ENCODE measurements at places on chromosomes 12 and 14. TPM values are rescaled to one million over a fixed set of nuclear protein-coding genes. Genes with fewer than 3 reads are reported as not detected.

Gene AREL1
- total RNA-seq, result 35.9 TPM

Gene LRP6
- total RNA-seq, result 6.8 TPM

DNA sequence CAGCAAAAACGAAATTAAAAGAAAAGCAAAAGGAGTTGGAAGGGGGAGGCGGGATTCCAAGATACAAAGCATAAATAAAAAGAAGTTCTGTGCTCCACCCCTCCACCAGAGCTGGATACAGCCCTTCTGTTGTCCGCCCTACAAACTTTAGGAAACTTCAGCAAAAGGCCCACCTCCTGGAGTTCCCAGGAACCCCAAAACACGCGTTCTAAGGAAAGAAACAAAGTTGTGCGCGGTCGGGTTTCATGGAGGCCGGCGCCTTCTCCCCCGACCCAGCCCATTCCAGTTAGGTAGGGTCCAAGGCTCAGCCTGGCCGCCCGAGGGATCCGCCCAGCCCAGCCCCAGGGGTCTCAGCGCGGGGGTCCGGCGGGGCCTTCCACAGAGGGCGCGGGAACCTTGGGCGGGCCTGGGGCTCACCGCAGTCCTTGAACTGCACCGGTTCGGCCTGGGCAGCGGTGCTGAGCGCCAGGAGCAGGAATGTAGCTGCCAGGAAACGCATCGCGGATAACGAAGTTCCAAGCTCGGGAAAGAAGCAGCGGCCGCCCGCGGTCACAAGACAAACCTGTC, at the start of gene NPC2:
Gene NPC2 (minus strand): TSS at position 530 of the 567 bp plus-strand sequence. CDS start 31 bp downstream, at position 499.
- no peaks in the 10 kb centered on the region for H3K27me3 ChIP-seq
- H3K36me3 ChIP-seq, result peaks cover 7% of the 10 kb centered on the region
- H3K4me1 ChIP-seq, result peaks cover 19% of the 10 kb centered on the region
- no peak for DNase-seq
- H3K27ac ChIP-seq, result peak within 1 kb of the TSS; percentile 77
- peak within 1 kb of the TSS; percentile 86 for H3K4me3 ChIP-seq

Gene FLRT2
- total RNA-seq, result not detected

GRCh38 chr14:92539875-92540274, 26.3 kb downstream of the RIN3 start:
- H3K36me3 ChIP-seq, result no peaks in the 10 kb centered on the region
- no peaks in the 10 kb centered on the region for H3K27me3 ChIP-seq
- H3K4me1 ChIP-seq, result peaks cover 41% of the 10 kb centered on the region
- no peak overlapping the region for H3K27ac ChIP-seq
